Nucleus accumbens (tissue), 56 donors: ENCODE measurements at places on chromosomes 6 and 20.

DNA sequence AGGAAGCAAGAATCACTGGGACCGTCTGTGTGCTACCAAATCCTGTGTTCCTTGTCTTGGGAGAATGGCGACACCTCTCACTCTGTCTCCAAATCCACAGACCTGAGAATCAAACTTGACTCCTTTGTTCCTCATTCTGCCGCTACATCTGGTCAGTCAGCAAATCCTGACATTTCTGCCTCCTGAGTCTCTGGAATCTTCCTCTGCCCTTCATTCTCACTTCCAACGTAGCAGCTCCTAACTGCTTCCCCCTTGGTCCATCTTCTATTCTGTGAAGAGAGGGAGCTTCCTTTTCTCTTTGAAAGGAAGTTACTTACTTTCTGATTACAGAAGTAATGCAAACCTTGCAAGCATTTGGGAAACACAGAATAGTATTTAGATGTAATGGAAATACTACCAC, 37.7 kb downstream of the SYTL3 start:
- DNase-seq: no peak

DNA sequence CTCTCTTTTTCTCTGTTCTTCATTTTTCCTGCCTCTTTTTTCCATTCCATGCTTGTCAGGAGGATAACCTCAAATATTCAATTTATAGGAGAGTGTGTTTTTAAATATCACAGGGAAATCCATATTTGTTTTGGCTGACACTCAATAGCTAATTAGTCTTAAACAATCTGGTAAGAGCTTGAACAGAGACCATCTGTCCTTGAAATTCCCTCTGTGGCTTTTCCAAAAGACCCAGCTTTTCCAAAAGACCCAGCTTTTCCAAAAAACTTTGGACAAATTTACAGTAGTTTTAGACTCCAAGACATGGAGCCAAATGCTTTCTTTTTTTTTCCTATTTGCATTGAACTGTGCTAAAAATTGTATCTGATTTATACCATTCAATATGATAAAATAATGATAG, 127.4 kb upstream of the FAM83B start:
- DNase-seq: no peak

DNA sequence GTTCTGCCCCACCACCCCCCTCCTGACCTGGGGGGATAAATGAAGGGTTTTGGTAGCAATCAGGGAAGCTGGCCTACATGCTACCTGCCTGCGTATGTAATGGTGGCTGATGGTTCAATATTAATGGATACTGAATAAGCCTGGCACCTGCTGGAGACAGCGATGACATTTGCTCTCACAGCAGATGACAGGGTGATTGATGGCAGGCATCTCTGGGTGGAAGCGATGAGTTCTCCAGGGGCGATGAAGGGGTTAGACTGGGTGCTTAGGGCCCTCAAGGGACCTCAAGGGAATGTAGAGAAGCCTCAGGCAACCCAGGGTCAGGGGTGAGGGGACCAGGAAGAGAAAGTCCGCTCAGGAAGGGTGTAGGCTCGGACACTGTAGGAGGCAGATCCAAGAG, 107.7 kb upstream of the MLN start:
- no peak for DNase-seq

GRCh38 chr6:163207431-163208383, 206.8 kb upstream of the QKI start:
- DNase-seq: no peak

GRCh38 chr6:3740551-3741476, 10.7 kb downstream of the PXDC1 start:
- no peak for DNase-seq

DNA sequence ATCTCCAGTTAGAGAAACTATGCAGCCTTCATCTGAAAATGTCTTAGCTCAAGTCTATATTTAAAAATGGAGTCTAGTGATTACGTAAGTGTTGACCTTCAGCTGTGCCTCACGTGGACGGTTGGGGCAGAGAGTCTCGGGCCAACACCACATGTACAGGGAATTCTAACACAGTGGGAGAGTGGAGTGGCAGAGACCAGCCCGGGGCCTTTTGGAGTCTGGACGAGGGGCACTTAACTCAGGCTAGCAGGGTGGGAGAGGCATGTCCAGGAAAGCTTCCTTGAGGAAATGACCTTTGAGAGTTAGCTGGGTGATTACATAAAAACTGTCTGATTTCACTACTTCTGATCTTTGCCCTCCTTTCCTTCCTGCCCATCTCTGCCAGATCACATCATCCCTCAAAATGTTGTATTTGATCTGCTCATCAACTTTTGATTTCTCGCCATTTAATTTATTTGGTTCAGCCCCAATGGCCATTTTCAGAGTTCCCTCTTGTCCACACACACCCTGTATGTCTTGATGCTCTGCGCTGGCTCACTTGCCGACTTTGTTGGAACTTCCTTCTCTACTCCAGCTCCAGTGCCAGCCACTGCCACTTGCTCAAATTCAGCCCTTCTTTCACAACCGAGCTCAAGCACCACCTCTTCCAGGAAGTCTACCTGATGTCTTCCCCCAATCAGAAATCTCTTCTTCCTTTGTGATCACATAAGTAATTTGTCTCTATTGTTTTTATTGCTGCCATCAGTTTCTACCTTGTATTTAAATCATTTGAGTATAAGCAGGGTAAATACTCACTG, 2.6 kb downstream of the ARMC2 start:
- DNase-seq: no peak
